ENCODE measurements at places on chromosomes 7 and 10.

DNA sequence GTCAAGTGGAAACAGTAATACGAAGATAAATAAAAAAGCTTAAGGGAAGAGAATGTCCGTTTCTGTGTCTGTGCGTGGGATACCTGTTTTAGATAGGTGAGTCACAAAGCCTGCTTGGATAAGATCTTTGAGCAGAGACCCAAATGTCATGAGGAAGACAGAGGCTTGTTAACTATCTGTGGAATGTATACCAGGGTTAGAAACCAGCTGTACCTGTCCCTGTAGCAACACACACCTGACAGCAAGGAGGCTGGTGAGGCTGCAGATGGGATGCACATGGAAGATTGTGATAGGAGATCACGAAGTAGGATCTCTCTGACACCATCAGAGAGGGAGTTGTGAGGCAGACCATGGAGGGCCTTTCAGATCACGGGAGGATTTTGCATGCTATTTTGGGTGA is 105.3 kb downstream of the ARHGAP21 start:
- DNase-seq = no peak

GRCh38 chr7:118110178-118110925 is 73.6 kb upstream of the LSM8 start:
- no peak for DNase-seq

DNA sequence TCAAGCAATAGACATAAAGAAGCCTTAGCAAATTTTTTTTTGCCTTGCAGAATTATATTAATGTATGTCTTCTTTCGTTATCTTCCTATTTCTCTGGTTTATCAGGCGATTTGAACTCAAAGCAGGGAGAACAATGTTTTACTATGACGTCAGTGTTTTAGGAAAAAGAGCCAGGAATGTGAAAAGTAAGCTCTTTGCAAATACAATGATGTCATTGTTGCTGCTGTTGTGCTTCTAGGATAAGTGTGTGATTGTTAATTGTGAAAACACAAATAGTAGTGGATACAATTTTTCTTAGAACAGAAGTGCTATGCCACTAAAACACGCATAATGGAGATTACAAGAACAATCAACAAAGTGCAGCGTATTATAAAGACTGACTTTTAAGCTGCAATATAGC is 9.5 kb upstream of the AUTS2 start:
- no peak for DNase-seq

DNA sequence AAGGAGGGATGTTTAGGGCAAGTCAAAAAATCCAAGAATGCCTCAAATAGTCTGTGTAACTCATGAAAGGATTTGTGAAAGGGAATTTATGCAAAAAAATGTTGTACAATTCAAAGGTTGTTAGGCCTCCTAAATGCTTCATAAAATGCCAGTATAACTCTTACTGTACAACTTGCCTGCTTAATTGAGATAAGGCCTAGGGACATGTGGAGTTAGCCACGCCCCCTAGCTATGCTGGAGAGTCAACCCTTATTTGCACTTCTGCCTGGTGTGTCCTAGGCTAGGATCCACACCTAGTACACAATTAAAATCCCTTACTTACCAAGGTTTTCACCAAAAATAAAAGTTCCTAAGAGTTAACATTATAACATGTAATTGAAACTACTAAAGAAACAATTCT is 77.2 kb downstream of the ZNF680 start:
- no peak for DNase-seq

- no peak for DNase-seq
Measured at GRCh38 chr10:7475046-7475911, 64.4 kb upstream of the SFMBT2 start.

GRCh38 chr10:117699436-117700075 is 157.0 kb downstream of the EMX2 start:
- DNase-seq = no peak

DNA sequence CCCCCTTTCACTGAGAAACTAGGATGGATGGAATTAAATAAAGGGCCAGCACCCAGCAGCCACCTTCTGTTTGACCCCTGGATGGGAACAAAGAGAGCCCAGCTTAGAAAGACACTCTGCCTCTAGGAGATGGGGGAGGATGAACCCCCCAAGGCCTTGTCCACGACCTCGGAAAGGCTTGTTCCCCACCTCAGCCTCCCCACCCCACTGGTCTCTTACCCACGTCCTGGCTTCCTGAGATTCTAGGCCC is 9.7 kb downstream of the ITPRIP start:
- no peak for DNase-seq

- DNase-seq = no peak
Measured at GRCh38 chr10:102650655-102651454, 6.6 kb downstream of the TRIM8 start.

DNA sequence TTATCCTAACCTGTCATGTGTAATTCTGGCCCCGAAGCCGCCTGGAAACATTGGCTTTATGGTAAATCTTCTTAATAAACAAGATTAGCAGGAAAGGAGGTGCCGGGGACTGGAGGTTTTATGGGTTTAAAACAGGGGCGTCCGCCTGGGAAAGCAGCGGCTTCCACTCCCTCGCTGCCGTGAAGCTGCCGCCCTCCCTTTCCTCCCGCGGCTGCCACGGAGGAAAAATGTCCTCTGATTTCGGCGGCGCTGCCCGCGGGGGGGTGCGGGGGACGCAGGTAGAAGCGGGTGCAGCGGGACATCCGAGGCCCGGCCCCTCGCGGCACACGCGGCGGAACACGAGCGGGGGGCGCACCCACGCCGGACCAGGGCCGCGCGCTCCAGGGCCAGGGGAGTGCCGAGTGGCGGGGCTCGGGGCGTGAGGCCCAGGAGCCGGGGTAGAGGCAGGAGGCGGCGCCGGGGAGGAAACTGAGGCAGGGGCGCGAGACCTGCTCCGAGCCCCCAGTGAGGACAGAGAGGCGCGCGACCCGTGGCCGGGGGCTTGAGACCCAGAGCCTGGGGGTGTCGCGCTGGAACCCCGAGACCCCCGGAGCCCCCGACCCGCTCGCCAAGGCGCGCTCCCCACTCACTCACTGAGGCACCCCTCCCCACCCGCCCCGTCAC is 993 bp downstream of the PTPRN2 start:
- no peak for DNase-seq

DNA sequence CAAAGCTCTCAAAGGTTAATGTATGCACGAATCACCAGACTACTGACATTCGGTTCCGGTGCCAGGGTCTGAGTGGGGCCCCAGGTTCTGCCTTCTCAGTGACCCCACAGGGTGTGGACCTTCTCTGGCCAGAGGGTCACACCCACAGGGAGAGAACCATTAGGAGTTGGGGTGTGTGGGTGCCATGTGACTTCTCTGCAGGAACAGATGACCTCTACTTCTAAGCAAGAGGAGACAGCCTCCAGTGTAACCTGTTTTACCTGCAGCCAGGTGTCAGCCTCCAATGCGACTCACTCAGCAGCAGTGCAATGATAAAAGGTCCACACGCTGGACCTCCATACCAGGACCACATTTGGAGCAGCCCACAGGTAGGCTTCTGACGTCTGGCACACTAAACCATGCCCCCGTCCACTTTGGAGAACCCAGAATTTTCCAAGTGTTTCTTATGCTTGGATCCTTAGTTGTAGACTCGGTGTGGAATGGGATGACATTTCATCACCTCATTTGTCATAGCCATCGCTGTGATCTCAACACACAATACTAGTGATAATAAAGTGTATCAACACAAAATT is 16.2 kb upstream of the INSIG1 start:
- DNase-seq = no peak

DNA sequence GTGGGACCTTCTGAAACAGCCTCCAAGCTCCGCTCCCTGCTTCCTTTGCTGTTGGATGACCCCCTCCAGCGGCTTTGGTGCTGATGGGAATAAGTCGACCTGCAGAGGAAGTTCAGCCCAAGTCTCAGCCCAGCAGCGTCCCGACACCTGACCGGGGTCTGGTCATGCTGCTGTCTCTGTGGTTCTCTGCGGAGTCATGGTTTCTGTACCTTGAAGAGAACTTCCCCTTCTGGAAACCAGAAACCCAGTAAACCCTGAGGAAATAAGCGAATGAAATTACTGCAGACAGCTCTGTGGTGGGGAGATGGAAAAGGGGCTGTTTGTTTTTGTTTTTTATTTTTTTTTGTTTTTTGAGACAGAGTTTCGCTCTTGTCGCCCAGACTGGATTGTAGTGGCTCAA is 18.3 kb upstream of the ZNF12 start:
- no peak for DNase-seq

- no peak for DNase-seq
Measured at GRCh38 chr7:155660758-155661093, 16.3 kb downstream of the RBM33 start.

DNA sequence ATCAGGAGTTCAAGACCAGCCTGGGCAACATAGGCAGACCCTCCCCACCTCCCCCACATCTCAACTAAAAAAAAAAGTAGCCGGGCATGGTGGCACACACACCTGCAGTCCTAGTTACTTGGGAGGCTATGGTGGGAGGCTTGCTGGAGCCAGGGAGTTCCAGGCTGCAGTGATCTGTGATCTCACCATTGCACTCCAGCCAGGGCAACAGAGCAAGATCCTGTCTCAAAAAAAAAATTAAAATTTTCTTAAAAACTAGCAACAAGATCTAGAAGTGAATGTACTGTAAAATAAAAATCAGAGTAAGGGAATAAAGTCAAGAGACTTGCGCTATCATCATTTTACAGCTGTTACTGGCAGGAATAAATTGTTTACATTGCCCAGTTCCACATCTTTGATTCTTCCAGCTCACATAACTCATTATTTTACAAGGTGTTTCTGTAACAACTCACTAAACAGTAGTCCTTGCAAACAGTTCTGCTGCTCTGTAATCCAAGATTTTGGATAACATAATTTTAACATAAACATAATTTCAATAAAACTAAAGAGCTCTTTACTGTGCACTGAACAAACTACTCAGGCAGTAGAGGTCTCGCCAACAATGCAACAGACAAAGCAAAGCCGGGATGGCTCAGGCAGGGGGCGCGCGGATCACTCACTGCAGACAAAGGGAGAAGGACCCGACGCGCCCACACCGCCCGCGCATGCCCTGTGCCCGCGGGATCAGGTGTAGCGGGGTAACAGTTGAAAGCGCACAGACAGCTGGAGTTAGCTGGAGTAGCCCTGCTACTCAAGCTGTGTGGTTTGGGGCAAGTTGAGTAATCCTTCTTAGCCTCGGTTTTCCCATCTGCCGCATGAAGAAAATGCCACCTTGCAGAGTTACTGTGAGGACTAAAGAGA is 73.3 kb upstream of the NFE2L3 start:
- no peak for DNase-seq

DNA sequence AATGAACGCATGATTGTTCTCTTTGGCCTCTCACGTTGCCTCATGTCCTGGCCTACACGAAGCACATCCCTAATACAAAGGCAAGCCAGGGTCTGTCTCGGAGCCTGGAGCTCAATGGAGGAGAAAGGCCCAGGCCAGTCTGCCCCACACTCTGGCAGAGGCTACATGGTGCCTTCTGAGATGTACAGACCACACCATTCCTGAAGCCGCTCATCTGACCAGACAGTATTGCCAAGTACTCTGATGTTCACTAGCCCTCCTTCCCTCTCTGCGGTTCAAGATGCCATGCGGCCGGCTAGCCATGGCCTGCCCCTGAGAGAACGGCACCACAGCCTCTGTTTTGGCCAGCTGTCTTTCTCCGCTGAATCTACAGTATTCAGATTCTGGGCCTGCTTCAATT is 5.9 kb downstream of the BNIP3 start:
- DNase-seq = no peak

Measured in fibroblast of skin of left biceps (primary cell).